Dermis blood vessel endothelial cell (primary cell): ENCODE measurements at places on chromosomes 7 and 10. TPM values are rescaled to one million over a fixed set of nuclear protein-coding genes. Genes with fewer than 3 reads are reported as not detected.

- no peak for DNase-seq
Measured at GRCh38 chr10:25561758-25562157, 372.3 kb upstream of the MYO3A start.

PRXL2A gene
- total RNA-seq = 343 and 346 TPM in 2 replicates

- peak; percentile 34 for DNase-seq
Measured at GRCh38 chr7:151346470-151346769, 4.8 kb downstream of the NUB1 start.

- no peak for DNase-seq
Measured at GRCh38 chr10:10361301-10361885, 656.3 kb upstream of the CELF2 start.

CALY gene
- not detected in 2 replicates for total RNA-seq

DNA sequence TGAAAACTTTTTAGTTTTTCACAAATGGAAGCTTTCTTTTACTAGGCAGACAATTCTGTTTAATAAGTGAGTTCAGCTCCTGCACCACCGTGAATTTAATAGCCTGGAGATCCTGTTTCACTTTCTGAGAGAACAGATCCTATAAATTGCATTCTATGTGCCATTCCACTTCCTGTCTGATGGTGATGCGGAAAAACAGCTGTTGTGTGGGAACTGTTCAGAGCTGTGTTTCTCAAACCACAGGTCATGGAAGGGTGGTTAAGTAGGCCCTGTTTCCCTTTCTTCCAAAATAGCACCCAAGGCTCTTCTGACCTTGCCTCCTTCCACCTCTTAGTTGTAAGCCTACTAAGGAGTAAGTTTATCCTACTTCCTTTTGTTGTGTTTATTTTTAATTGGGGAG lies 97.2 kb upstream of the DKK1 start:
- peak; percentile 86 for DNase-seq

NEURL1 gene
- total RNA-seq = 0.19 TPM in 1 of 2 replicates, not detected in the other

DNA sequence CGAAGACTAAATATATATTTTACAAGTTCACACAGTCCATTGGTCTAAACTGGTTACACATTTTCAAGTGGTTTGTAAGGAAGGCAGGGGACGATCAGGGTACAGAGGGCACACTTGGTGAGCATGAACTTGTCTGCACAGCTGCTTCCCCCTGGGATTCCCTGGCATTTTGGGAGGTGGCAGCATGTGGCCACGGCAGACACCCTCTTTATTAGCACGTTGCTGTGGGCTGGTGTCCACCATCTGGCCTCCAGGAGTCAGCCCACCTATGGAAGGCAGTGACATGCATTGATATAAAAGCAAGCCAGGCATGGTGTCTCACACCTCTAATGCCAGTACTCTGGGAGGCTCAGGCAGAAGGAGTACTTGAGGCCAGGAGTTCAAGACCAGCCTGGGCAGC lies 350.2 kb downstream of the TYW1 start:
- no peak for DNase-seq

DNA sequence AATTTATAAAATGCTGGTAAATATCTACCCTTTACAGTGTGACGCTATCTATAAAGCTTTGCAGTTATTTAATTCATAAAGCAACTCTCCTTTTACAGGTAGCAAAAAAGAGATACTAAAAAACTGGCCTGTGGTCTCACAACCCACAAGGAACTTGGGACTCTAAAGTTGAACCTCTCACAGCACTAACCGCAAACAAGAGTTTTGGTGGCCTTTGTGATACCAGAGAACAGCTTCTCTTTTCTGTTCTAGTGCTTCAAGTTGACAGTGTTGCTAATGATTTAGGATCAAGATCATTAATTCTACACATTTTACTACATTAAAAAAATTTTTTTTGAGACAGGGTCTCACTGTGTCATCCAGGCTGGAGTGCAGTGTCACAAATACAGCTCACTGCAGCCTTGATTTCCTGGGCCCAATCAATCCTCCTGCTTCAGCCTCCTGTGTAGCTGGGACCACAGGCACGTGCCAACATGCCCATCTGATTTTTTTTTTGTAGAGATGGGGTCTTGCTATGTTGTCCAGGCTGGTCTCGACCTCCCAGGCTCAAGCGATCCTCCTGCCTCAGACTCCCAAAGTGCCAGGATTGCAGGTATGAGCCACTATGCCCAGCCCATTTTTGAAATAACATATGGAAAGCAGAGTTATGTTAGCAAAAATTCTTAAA lies 56.0 kb upstream of the ST8SIA6 start:
- DNase-seq = no peak

PLAU gene
- total RNA-seq = 13.4 and 13.8 TPM in 2 replicates

- DNase-seq = no peak
Measured at GRCh38 chr7:17144322-17144721, 154.1 kb upstream of the AHR start.

- no peak for DNase-seq
Measured at GRCh38 chr10:13515467-13515866, 13.3 kb downstream of the BEND7 start.

- no peak for DNase-seq
Measured at GRCh38 chr10:44193567-44194220, 191.2 kb downstream of the CXCL12 start.

GRCh38 chr10:80197972-80198916 lies 7.1 kb downstream of the ANXA11 start:
- no peak for DNase-seq

CALD1 gene
- 228 and 258 TPM in 2 replicates for total RNA-seq

FAM171A1 gene
- total RNA-seq = 40.0 and 55.9 TPM in 2 replicates

DNA sequence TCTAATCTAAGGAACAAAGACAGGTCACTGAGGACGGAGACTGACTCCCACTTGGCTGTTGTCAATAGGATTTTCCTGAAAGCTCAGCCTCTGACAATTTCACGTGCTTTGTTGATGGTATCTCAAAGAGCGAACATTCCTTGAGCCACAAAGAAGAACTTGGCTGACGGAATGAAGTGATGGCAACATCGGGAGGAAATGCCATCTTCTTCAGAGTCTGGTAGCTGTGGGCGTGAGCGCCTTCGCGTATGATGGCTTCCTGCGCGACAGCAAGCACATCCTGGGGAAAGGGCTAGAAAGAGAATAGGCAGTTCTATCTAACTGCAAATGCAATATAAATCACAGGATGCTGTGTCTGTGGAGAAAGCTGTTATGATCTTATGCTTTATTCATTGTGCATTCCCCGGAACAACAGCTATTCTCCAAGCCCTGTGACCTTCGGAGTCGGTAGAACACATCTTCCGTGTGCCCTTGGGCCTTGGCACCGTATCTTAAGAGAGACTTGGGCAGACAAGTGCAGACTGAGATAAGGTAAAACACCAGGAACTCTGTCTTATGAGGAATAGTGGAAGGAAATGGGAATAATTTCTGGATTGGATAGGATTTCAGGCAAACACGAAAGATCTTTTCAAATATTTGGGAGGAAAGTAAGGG lies 19.6 kb upstream of the GTPBP4 start:
- peak; percentile 17 for DNase-seq

PODXL gene
- total RNA-seq = 98.4 and 257 TPM in 2 replicates

DNA sequence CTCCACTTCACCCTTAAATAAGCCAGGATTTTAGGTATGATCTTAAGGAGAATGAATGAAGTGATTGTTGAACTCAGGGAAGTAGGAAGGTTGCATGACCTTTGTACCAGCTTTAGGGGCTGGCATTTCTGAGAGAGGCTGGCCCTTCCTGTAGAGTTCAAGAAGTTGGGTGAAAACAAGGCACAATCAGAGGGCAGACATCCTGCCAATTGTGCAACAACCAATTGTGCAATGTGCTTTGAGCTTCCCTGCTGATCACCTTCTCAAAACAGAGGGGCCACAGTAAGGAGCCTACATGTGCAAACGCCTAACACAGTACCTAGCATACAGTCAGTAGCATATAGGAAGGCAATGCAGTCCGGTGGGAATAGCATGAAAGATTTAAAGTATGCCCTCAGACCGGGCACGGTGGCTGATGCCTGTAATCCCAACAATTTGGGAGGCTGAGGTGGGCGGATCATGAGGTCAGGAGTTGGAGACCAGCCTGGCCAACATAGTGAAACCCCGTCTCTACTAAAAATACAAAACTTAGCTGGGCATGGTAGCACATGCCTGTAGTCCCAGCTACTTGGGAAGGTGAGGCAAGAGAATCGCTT lies 5.4 kb downstream of the CPVL start:
- no peak for DNase-seq

GRCh38 chr10:110006358-110007160 lies 1.2 kb upstream of the ADD3 start:
- DNase-seq = peak; percentile 29

GRCh38 chr10:53667063-53667462 lies 894.5 kb upstream of the MBL2 start:
- no peak for DNase-seq

ANKRD1 gene
- total RNA-seq = 441 and 829 TPM in 2 replicates

DNA sequence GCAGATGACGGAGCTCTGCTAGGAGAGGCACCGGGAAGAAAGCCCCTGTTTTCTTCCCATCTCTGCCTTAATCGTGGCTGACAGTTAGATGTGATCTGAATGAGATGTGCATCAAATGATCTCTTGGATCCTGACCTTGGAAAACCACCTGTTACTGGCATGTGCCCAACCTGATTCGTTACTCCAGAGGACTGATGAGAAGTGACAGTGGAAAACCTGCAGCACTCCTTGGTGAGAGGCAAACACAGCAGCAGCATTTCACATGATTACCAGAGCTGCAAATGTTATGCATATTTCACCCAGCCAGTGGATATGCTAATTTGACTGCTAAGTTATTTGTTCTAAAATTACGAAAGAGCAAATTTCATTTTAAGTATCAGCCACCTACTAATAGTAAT lies 95.3 kb downstream of the PTPRN2 start:
- no peak for DNase-seq

DNA sequence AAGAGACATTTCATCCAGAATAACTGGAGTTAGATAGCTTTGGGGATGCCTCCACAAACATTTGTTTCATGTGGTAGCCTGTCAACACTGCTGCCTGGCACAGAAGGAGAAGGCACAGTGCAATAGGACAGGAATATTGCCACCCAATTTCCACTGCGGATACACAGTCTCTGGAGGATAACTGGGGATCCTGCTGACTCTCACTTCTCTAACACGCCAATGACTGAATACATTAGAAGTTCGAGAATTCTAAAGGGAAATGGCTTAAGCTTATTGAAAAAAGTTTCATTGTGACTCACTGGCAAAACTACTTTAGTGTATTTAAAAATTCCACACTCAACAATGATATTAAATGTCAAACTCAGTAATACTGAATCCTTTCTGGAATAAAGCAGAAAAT lies 12.9 kb downstream of the ARL3 start:
- DNase-seq = no peak

DNA sequence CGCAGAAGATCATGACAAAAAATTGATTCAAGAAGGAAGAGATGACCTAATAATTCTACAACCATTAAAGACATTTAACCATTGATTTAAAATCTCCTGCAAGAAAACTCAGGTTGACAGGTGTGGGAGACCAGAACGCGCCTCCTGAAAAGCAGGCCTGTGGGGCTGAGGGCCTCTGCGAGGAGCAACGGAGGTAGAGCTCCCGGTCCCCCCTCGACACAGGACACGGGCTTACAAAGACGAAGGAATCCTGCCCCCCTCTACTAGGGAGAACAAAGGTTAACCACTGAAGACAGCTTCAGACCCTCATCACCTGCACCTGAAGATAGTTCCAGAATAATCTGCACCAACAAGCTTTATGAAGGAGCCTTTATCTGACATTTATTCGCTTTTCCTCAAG lies 55.9 kb upstream of the INPP5A start:
- no peak for DNase-seq

GRCh38 chr7:131803816-131804215 lies 247.4 kb upstream of the PODXL start:
- no peak for DNase-seq

DNA sequence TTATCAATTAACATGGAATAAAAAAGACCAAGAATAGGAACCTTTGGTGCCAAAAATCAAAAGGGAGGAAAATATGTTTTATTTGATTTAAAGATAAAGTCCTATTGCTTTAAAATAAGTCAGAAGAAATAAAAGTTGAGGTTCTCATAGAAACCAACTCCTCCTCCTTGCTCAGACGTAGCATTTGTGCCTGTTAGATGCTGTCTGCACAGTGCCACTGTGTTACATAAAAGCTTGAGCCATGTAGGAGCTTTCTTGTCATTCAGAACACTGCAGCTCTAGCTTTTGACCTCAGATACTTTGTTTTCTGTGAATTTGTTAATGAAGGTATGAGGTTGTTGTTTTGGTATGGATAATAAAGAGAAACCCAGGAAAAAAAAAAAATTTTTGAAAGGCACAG lies 50.3 kb downstream of the LRRC4 start:
- no peak for DNase-seq

- DNase-seq = no peak
Measured at GRCh38 chr10:88288320-88289059, 294.6 kb downstream of the RNLS start.

- DNase-seq = no peak
Measured at GRCh38 chr10:126701526-126701925, 31.0 kb upstream of the C10orf90 start.

DNA sequence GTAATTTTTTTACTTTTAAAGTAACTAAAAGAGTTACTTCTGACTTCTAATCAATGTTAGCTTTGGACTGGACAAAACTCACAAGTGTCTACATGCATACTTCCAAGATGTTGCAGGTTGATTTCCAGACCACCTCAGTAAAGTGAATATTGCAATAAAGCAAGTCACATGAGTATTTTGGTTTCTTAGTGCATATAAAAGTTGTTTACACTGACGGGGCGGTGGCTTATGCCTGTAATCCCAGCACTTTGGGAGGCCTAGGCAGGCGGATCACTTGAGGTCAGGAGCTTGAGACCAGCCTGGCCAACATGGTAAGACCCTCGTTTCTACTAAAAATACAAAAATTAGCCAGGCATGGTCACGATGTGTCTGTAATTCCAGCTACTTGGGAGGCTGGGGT lies 40.8 kb downstream of the PANK1 start:
- DNase-seq = no peak

DNA sequence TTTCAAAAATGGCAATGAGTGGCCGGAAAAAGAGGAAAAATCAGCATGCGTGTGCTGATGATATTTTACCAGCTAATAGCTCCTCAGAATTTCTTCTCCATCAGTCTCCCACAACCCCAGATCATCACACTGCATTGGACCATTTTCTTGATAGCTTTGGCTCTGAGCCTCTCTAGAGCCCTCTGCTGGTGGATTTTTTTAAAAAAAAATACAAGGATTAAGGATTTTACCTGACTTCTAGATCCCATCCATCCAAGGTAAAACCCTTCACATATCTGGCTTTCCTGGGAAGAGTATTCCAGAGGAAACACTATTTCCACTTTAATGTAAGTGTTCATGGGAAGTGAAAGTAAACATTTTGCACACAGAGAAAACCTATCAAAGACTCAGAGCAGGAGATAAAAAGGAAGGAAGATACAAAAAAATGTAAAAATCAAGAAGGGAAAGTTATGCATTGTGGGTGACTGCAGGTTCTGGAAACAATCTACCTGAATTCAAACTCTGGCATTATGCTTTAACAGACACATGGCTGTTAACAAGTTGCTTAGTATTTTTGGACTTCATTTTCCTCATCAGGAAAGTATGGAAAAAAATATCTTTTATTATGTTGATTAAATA lies 380.9 kb downstream of the LRRTM3 start:
- DNase-seq = peak; percentile 19

GRCh38 chr10:77892021-77892739 lies 34.4 kb downstream of the DLG5 start:
- no peak for DNase-seq

LRMDA gene
- 7.6 and 27.4 TPM in 2 replicates for total RNA-seq

- DNase-seq = peak; percentile 61
Measured at GRCh38 chr10:35462491-35462934, 126.2 kb downstream of the CCNY start.

CAMK2B gene
- 0.09 and 0.17 TPM in 2 replicates for total RNA-seq

LBX1 gene
- not detected in 2 replicates for total RNA-seq

C10orf105 gene
- total RNA-seq = under 0.01 and 0.05 TPM in 2 replicates
